Lower lobe of right lung (tissue), 2 donors: ENCODE measurements at places on chromosomes 12 and 14. TPM values are rescaled to one million over a fixed set of nuclear protein-coding genes. Genes with fewer than 3 reads are reported as not detected.

DNA sequence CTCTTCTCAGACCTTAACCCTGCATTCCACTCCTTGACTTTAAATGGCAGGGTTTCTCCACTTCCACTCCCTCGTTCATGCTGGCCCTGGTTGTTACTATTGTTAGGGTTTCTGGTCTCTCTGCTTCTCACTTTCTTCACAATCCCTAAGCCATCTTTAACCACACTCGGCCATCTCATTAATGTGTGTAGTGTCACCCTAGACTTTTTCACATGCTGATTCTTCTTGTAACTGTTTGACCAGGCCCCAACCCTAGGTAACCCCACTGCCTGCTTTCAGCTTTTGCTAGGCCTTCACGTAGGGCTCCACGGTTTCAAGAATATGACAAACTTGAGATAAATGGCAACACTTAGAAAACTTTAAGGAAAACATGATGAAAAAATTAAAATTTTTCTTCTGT is 195.1 kb downstream of the IPO8 start:
- no peak for DNase-seq
- no peaks in the 10 kb centered on the region for H3K27me3 ChIP-seq
- no peak overlapping the region for H3K27ac ChIP-seq
- no peak overlapping the region for H3K4me3 ChIP-seq

DNA sequence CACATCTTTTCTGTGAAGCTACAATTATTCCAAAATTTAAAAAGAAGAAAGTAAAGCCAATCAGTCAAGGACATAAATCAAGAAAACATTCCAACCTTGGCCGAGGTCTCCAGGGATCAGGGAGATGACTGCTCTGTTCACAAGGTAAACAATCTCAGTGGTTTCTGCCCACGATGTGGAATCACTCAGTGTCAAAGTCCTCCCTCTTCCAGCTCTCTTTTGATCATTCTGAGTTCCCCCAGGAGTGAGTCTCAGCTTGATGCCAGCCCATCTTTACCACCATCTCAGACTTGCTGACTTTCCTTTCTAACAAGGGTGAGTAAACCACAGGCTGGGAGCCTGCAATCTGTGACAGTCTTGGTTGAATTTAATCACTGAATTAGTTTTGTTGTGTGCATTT is 4.8 kb upstream of the SERPINA9 start:
- H3K36me3 ChIP-seq, result no peaks in the 10 kb centered on the region
- no peaks in the 10 kb centered on the region for H3K4me1 ChIP-seq
- peaks cover 7% of the 10 kb centered on the region for H3K27me3 ChIP-seq
- DNase-seq, result no peak
- no peak overlapping the region for H3K27ac ChIP-seq

GRCh38 chr14:24081739-24082211 is 10.4 kb downstream of the CPNE6 start:
- peaks cover 14% of the 10 kb centered on the region for H3K4me1 ChIP-seq
- peaks cover 23% of the 10 kb centered on the region for H3K27me3 ChIP-seq
- peak overlapping the region; percentile 69 for H3K4me3 ChIP-seq
- H3K27ac ChIP-seq, result peak overlapping the region; percentile 83
- H3K36me3 ChIP-seq, result no peaks in the 10 kb centered on the region

DNA sequence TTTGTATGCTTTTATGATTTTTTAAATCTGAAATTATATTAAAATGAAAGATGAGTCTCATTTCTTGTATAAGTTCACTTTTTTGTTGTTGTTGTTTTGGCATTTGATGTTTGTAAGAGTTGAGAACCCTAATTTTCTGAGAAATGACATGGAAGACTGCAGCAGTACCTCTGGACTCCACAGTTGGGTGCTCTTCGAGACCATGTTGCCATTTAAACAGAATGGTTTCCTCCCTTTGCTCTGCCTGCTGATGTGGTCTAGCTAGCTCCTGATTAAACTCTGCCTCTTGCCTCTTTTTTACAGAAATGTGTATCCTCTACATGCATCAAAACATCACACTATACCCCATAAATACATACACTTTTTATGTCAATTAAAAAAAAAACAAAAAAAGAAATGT is 5.8 kb upstream of the LTA4H start:
- H3K4me3 ChIP-seq, result no peak overlapping the region
- DNase-seq, result no peak
- peaks cover 24% of the 10 kb centered on the region for H3K4me1 ChIP-seq
- H3K27me3 ChIP-seq, result no peaks in the 10 kb centered on the region
- H3K27ac ChIP-seq, result no peak overlapping the region
- H3K36me3 ChIP-seq, result no peaks in the 10 kb centered on the region

GRCh38 chr12:119020406-119021360 is 39.3 kb downstream of the SRRM4 start:
- H3K4me1 ChIP-seq, result no peaks in the 10 kb centered on the region
- H3K27ac ChIP-seq, result no peak overlapping the region
- peak; percentile 74 for DNase-seq
- H3K27me3 ChIP-seq, result peaks cover 4% of the 10 kb centered on the region
- no peak overlapping the region for H3K4me3 ChIP-seq

DNA sequence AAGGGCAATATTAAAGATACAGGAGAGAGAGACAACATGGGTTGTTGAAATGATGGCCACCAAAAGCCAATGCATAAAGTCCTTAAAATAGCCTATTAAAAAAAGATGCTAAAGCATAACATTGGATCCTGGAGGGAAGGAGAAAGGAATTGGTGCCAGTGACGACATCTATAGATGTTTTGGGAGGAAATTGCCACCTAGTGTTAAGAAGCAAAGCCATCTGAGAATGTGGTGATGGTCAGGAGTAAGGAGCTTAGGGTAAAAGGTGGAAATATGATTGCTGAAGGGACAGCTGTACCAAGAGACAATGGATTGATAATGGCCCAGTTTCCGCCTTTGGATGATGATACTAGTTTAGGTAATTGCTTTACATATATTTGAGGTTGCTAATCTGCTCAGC is 85.1 kb downstream of the TMEM30B start:
- no peaks in the 10 kb centered on the region for H3K4me1 ChIP-seq
- no peak for DNase-seq
- no peaks in the 10 kb centered on the region for H3K36me3 ChIP-seq

DNA sequence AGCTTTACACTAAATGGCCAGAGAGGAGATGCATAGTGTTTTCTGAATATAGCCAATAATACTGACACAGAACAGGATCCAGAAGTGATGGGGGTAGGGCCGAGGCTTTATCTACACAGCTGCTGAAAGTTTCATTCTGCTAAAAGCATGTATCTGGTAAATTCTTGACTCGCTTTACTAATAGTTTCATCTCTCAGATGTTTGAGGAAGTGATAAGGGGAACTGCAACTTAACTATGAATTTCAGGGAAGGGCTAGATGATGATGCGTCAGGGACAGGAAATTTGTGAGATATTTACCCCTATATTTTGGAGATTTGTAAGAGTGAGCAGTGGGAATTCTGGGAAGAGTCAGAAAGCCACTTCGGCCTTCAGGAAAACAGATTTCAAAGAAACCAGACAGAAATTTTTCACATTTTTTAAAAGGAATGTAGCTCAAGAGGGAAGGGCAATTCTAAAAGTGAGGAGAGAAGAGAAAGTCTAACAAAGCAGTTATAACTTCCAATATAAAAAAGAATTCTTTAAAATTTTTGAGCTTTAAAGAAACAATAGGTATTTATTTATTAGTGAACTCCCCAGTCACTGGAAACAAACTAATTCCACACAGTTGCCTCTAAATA is 243.1 kb downstream of the BCAT1 start:
- peaks cover 9% of the 10 kb centered on the region for H3K4me1 ChIP-seq
- no peak overlapping the region for H3K4me3 ChIP-seq
- no peaks in the 10 kb centered on the region for H3K36me3 ChIP-seq
- H3K27me3 ChIP-seq, result no peaks in the 10 kb centered on the region

MGP gene
- total RNA-seq, result 464 TPM

DNA sequence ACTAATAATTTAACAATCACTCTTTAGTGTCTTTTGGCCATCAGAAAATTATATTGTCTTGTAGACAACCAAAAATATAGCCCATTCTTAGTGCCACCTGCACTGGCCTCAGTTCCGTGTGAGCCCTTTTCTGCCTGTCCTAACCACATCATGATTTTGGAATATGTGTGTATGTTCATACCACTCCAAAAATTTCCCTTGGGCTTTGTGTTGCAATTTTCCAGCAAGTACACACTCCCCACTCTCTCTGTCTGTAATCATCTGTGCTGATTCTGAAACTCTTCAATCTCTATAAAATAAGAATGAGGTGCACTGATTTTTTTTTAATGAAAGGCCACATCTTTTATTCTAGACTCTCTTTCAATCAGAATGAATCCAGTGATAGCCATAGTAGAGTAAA is 196.0 kb downstream of the PIK3C2G start:
- no peaks in the 10 kb centered on the region for H3K36me3 ChIP-seq
- DNase-seq, result no peak

ZFHX2 gene
- 5.1 TPM for total RNA-seq

RNASE4 gene
- 41.0 TPM for total RNA-seq

DNA sequence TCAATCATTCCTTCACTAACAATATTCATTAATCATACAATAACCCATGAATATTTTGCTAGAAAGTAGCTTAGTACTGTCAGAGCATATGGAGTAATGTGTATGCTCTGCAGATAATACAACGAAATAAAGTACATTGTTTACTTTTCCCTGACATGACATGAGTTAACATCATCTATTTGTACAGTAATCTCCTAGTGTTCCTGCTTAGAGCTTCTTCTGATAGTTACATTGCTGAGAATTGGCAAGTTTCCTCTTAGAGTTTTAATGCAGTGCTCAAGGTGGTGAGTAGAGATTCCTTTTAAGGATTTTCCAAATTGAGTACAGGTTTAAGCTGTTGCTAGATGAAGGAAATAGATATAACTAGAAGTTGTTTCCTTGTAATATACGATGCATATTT is 164.5 kb upstream of the NPAS3 start:
- H3K36me3 ChIP-seq, result no peaks in the 10 kb centered on the region
- no peaks in the 10 kb centered on the region for H3K4me1 ChIP-seq
- no peak overlapping the region for H3K27ac ChIP-seq
- no peak for DNase-seq

DNA sequence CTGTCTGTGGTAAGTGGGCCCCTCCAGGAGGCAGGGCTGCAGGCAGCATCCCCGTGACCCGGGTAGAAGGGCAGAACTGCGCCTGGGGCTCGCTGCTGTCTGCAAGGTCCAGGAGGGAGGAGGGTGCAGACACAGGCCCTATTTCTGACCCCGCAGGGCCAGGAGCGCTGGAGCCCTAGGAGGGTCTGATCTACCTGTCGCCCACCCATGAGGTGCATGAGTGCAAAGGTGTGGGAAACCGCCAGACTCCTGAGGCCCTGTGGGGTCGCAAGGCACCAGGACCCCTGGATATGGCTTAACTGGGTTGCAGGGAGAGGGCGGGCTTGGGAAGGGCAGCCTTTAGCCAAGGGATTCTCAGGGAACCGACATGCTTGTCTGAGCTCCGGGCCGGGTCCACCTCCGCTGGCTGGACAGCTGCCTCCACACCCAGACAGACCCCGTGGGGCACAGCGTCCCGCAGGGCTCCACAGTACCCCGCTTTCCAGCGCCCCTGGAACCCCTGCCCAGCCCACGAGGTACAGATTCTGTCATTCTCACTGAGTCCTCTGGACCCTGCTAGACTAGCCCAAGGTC is 72.9 kb upstream of the TSPAN11 start:
- H3K27me3 ChIP-seq, result no peaks in the 10 kb centered on the region
- H3K4me3 ChIP-seq, result no peak overlapping the region
- no peaks in the 10 kb centered on the region for H3K36me3 ChIP-seq
- no peak overlapping the region for H3K27ac ChIP-seq
- H3K4me1 ChIP-seq, result peaks cover 5% of the 10 kb centered on the region

TTC5 gene
- 19.3 TPM for total RNA-seq

GRCh38 chr12:115947696-115948062 is 329.8 kb downstream of the MED13L start:
- no peaks in the 10 kb centered on the region for H3K27me3 ChIP-seq
- DNase-seq, result no peak
- peaks cover 5% of the 10 kb centered on the region for H3K36me3 ChIP-seq
- H3K27ac ChIP-seq, result no peak overlapping the region
- no peak overlapping the region for H3K4me3 ChIP-seq

DNA sequence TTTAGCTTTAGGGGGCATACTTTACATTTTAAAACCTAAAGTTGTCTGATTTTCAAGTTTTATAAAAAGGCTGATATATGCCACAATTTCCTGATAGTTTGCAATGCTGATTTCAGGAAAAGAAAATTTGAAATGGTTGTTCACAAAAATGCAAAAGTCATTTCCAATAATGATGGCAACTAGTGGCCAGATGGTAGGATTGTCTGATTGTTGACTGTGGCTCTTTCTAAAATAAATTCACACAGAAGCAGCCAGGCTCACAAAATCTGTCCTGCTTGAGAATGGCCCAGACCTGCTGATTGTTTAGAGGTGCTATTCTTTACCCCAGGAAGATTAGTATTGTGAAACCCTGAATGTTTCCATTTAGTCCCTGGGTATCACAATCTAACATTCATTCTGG is 220.3 kb downstream of the NELL2 start:
- H3K36me3 ChIP-seq, result no peaks in the 10 kb centered on the region
- no peak overlapping the region for H3K27ac ChIP-seq
- no peaks in the 10 kb centered on the region for H3K27me3 ChIP-seq
- no peak for DNase-seq
- no peak overlapping the region for H3K4me3 ChIP-seq
- H3K4me1 ChIP-seq, result no peaks in the 10 kb centered on the region

ANKRD33 gene
- total RNA-seq, result not detected

DNA sequence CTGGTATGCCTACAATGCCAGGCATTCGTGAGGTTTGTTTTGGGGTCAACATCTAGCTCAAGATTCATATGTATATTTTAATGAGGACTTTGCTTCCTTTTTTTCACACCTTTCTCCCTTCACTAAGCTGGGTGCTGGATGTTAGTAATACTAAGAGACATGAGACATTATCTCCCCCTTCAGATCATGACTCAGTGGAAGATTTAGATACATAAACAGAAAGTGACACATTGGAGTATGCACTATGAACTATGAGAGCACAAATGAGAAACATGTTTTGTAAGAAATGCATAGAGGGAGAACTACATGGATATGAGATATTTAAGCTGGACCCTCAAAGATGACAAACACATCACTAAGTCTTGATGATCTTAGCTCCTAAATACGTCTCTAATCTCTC is 286.3 kb downstream of the RPAP3 start:
- H3K36me3 ChIP-seq, result no peaks in the 10 kb centered on the region
- H3K4me3 ChIP-seq, result no peak overlapping the region
- H3K27ac ChIP-seq, result no peak overlapping the region
- H3K4me1 ChIP-seq, result no peaks in the 10 kb centered on the region
- DNase-seq, result no peak

DNA sequence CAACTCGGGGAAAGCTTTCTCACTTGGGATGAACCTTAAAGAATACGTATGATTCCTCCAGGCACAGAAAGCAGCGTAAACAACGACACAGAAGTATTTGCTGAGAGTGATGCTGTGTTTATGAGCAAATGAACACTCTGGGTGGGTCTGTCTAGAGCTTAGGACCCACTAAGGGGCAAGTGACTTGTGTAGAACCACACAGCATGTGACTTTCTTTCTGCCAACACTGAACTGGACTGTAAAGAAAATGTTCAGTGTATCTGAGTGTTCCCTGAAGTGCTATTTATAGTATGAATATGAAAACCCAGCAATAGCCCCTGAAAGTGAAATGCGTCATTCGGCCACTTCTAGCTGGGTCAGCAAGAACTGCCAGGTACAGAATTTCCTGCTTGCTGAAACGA is 78.5 kb downstream of the ST8SIA1 start:
- H3K27me3 ChIP-seq, result no peaks in the 10 kb centered on the region
- peak overlapping the region; percentile 24 for H3K27ac ChIP-seq
- H3K4me3 ChIP-seq, result no peak overlapping the region
- H3K36me3 ChIP-seq, result no peaks in the 10 kb centered on the region

- H3K36me3 ChIP-seq, result no peaks in the 10 kb centered on the region
- H3K27ac ChIP-seq, result no peak overlapping the region
- peaks cover 12% of the 10 kb centered on the region for H3K27me3 ChIP-seq
- no peak overlapping the region for H3K4me3 ChIP-seq
These were observed 212.1 kb upstream of the FKBP4 start for GRCh38 chr12:2582631-2583030.
